ENCODE measurements at places on chromosomes 2 and 18. TPM values are rescaled to one million over a fixed set of nuclear protein-coding genes. Genes with fewer than 3 reads are reported as not detected.

ITGB6 gene
- 0.27 TPM for total RNA-seq

PLB1 gene
- total RNA-seq, result 4.3 TPM

ZSWIM2 gene
- 0.18 TPM for total RNA-seq

CD302 gene
- total RNA-seq, result 10.3 TPM

RGPD3 gene
- 0.82 TPM for total RNA-seq

HES6 gene
- 45.3 TPM for total RNA-seq

ANAPC1 gene
- 79.8 TPM for total RNA-seq

CD207 gene
- not detected for total RNA-seq

TACR1 gene
- total RNA-seq, result 1.00 TPM

SDC1 gene
- total RNA-seq, result 26.0 TPM

SLC39A10 gene
- 104 TPM for total RNA-seq

COBLL1 gene
- 32.2 TPM for total RNA-seq

DYNAP gene
- not detected for total RNA-seq

MYOM1 gene
- total RNA-seq, result 3.7 TPM

DNA sequence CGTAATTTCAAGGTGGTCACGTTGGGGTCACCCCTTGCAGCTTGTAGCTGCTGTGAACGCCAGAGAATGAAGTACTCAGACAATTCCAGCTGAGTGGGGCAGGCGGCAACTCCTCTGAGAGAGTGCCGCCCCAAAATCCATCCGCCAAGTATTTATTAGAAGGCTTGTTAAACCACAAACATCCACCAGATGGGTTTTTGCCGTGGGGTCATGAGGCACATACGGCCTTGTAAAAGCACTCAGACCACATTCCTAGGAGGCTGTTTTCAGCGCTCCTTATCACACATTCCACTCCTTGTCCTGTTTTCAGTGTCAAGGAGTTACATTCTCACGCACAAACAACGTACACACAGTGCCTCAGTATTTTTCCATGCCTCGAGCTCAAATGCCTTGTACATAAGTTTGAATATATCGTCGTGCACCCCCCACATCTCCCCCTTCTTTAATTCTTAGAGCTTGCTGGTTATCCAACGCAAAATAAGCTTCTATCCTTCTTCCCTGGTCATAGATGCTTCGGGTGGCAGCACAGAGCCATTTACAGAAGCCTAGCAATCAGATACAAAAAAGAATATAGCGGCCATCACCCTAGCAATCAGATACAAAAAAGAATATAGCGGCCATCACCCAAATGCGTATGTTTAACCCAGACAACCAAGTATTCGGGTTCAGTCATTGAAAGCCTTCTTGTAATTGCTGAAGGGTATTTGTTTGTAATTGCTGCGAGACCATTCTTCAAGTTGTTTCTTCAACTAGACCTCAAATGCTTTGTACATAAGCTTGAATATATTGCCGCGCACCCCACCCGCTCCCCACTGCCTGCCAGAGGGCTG is 7.3 kb downstream of the ALPP start:
- no peak for DNase-seq

GRCh38 chr2:95388856-95389244 is 13.7 kb upstream of the FAHD2A start:
- DNase-seq, result no peak

- DNase-seq, result no peak
These were observed 439.3 kb upstream of the TRIB2 start for GRCh38 chr2:12277241-12278034.

GRCh38 chr2:176852667-176853066 is 359.9 kb upstream of the HNRNPA3 start:
- DNase-seq, result no peak

GRCh38 chr2:121104721-121105141 is 180.3 kb downstream of the TFCP2L1 start:
- no peak for DNase-seq

- DNase-seq, result no peak
These were observed 57.6 kb downstream of the BCL2L11 start for GRCh38 chr2:111178296-111178695.

GRCh38 chr2:54106631-54107454 is 8.6 kb upstream of the ACYP2 start:
- DNase-seq, result peak; percentile 70

DNA sequence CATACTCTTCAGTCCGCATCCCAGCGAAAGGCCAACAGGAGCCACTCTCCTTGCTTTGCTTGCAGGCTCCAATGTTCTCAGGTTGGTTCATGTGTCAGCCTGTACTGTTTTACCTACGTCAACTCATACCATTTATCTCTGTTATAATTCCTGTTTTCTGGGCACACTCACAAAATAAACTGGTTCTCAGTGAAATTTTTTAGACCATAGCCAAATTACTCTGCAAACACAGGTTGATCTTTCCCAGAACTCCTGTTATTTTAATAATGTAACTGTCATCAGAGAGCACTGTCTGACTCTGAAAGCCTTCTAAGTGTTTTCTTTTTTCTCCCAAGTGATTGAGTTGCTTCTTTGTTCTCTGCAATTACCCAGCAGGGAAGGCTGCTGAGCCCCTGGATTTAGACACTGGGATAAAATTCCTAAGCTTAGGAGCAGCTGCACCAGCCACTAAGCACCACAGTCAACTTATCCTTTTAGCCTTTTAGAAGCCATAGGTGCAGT is 111.6 kb upstream of the PIEZO2 start:
- no peak for DNase-seq

- DNase-seq, result no peak
These were observed 226.3 kb upstream of the UBE2E3 start for GRCh38 chr2:180753809-180754761.

- DNase-seq, result no peak
These were observed 125.6 kb upstream of the RPRM start for GRCh38 chr2:153604133-153604532.

- no peak for DNase-seq
These were observed 69.8 kb upstream of the CD302 start for GRCh38 chr2:159867567-159868361.

DNA sequence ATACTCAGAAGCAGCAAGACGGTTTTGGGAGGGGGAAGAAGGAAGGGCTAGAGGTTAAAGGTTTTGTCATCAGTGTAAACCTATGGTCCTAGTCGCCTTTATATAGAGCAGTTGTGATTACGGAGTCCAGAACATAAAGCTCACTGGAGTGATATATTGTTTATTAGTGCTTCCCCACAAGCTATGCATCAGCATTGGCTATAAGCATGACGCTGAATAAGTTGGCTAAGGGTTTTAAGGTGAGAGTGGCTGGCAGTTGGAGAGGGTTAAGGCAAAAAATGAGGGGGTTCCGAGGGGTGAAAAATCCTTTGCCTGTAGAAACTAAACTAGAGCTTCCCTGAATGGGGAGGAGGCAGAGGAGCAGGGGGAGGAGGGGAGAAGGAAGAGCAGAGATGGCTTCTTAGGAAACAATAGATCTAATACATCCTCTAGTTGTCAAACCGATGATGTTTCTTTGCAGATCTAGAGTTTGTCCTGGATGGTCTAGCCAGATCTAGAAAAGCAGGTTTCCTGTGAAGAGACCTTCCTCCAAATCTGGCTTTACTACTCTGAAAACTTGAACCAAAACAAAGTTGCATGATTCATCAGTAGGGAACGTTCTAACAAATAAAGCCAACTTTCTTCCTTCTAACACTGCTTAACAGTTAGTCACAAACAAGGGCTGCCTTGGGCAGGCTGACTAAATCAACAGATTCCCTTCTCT is 2.5 kb downstream of the KLF7 start:
- no peak for DNase-seq

DNA sequence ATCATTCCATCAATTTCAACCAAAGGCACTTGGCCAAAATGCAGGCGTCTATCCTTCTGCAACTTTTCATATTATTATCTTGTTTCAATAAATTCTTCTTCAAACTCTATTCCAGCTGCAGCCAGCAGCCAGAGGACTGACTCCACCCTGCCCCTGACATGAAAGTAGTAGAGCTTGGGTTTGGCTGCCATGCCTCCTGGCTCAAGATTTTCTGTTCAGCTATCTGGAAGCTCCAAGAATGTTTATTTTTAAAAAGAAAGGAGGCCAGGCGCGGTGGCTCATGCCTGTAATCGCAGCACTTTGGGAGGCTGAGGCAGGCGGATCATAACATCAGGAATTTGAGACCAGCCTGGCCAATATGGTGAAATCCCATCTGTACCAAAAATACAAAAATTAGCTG is 4.9 kb downstream of the DNAH7 start:
- DNase-seq, result no peak

GRCh38 chr2:151028691-151029176 is 232.9 kb downstream of the RBM43 start:
- DNase-seq, result no peak

- peak; percentile 86 for DNase-seq
These were observed 515 bp upstream of the PLEKHB2 start for GRCh38 chr2:131104487-131105155.

DNA sequence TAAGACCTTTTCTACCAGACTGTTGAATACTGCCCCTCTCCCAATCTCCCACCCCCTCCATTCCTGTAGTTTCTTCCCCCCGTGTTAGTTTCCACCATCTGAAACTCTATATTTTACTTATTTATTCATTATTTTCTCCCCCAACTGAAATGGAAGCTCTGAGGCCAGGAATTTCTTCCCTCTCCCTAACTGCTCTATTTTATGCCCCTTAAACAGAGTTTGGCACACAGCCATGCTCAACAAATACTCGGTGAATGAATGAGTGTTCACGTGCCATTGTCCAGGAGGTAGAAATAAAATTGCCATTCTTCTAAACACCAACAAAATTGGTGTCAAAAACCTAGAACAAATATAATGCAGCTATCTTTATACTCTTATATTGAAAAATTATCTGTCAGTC is 5.6 kb downstream of the ITGB1BP1 start:
- DNase-seq, result no peak

- no peak for DNase-seq
These were observed 42.7 kb downstream of the EPAS1 start for GRCh38 chr2:46339676-46340459.

All from cerebellum (tissue), 4 donors.